Right renal pelvis (tissue), 4 donors: ENCODE measurements at places on chromosomes 3 and 15.

DNA sequence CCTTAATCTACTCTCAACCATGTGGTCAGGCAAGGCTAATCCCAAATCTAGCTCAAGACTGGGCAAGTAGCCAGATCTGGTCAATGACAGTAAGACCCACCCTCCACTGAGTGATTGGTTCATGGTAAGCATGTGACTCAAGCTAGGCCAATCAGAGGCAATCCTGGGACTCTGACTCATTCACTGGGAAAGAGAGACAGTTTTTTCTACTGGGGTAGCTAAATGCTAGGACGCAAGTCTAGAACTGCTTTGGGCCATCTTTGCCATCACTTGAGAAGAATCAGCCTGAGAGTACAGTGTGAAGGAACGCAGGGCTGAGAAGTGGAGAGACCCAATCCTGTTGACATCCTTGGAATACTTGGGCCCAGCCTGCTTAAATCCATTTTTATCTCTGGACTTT lies 9.4 kb upstream of the RAD18 start:
- no peak for DNase-seq

- DNase-seq = no peak
Measured at GRCh38 chr15:87228460-87228859, 1028.1 kb downstream of the NTRK3 start.

GRCh38 chr3:10814623-10815022 lies 1.4 kb upstream of the SLC6A11 start:
- no peak for DNase-seq

DNA sequence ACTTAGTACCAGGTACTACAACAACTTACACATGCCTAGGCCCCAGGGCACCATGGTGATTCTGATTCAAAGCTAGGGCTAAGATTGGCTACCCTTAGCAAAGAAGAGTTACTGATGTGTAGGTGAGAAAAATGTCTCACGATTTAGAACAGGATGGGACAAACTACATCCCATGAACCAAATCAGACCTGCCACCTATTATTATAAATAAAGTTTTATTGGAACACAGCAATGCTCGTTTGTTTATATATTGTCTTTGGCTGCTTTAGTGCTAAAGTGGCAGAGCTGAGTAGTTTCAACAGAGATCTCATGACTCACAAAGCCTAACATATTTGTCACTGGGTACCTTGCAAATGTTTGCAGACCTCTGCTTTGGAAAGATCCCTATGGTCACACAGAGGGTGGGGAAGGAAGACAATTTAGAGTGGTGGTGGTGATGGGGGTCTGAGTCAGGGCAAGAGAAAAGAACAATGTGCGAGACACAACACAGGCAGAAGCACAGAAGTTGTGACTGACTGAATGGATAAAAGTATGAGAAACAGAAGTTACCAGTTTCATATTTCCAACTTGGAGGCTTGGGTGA lies 770.6 kb upstream of the CFAP20DC start:
- no peak for DNase-seq

- DNase-seq = peak; percentile 84
Measured at GRCh38 chr15:68795298-68795848, 25.3 kb downstream of the ANP32A start.

DNA sequence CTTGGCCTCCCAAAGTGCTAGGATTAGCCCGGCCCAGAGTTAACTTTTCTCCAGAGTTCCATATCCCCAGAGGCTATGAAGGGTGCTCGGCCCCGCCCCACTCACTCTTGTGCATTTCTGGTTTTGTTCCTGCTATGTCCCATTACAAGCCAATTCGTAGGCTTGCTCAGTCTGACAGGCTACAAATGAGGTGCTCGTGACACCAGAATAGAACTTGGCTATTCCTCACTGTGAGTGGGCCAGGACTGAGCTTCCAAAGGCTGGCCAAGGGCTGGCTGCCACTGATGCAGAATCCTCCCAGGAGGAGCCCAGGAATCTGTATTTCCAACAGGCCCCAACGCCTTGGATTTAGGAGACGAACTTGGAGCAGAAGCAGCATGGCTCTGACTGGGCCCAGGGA lies 282.7 kb upstream of the C2CD4B start:
- no peak for DNase-seq

GRCh38 chr3:196440696-196441095 lies 8.5 kb upstream of the UBXN7 start:
- no peak for DNase-seq

GRCh38 chr3:14900881-14901873 lies 46.2 kb upstream of the NR2C2 start:
- DNase-seq = no peak

DNA sequence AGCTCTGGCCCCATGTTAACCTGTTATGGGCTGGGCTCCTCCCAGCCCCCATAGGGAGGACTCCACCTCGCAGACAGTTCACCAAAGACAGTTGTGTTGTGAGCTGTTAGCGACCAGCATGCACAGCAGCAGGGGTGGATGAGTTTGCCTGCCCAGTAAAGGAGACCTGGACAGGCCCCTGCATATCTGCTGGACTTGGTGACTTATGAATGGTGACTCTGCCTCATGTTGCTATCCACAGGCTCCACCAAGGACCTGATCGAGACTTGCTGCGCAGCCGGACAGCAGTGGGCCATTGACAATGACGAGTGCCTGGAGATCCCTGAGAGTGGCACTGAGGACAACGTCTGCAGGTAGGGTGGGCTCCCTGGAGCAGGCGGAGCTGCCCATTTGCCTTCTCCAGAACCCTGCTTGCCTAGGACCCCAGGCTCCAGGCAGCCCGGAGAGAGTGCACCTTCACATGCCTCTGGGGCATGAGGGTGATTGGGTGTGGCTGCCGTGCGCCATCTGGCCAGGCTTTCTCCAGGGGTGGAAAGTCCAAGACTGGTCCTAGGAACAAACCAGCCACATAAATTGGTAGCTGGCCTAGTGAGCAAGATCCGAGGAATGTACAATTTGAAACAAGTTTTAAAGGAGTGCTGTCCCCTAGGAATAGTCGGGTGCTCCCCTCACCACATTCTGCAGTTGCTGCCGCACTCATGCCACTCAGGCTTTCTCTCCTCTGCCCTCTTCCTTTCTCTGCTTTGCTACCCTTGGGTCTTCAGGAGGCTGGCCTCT lies 59.1 kb downstream of the FBLN2 start:
- DNase-seq = no peak

DNA sequence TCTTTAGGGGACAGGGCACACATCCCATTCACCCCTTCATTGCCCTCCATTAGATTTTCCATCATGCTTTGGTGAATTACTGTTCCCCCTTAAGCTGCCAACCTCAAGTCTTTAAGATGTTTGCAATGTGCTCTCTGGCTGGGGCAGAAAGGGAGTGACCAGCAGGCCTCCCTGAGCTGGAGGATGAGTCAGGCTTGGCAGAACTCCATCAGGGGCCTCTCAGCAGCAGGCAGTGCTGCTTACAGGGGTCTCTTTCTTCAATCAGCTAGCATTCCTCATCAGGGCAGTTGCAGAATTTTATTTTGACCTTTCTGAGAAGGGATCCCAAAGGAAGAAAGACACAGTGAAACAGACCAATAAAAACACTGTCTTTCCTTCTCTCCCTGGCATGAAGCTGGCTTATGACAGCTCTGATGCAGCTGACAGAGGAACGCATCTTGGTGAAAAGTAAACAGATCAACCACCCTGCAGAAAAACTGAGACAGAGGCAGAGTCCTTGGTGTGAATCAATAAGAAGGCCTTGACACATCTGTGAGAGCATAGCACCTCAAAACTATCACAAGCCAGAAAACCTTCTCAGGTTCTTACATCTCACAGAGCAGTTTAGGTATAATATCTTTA lies 88.7 kb upstream of the MRPL3 start:
- no peak for DNase-seq

- DNase-seq = no peak
Measured at GRCh38 chr3:83224101-83224868, 1462.8 kb upstream of the GBE1 start.

GRCh38 chr3:53708001-53708621 lies 138.1 kb downstream of the CHDH start:
- DNase-seq = no peak
